ENCODE measurements at places on chromosomes 13 and 19. TPM values are rescaled to one million over a fixed set of nuclear protein-coding genes. Genes with fewer than 3 reads are reported as not detected.

DNA sequence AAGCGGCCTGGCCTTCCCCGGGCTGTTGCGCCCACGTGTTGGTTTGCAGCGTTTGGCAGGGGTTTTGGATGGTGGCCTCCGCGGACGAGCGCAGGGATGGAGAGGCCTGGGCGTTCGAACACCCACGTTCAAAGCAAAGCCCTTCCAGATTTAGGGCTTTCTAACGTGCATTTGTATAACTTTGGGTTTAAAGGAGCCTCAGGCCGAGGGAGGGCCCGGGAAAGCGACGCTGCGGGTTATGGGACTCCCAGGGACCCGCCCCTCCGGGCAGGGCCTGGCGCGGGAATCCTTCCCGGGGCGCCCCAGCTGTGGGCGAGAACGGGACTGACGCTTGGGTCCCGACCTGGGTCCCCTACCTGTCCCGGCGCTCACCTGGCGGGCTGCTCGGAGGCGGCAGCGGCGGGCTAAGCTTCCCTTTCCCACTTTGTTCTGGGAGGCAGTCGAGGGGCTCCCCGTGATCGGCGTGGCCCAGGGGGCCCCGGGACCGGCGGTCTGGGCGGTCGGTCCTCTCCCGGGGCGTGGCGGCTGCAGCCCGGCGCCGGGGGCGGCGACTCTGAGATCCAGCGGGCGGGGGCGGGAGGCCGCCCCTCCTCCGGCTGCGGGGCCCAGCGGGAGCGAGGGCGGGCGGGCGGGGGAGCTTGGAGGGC lies at the start of gene FBXO17:
TSS of gene FBXO17 (minus strand) at position 529 of the 647 bp plus-strand sequence. CDS start 25,423 bp downstream, outside the sequence.
- DNase-seq = peak; percentile 34

- DNase-seq = peak; percentile 30
Measured at GRCh38 chr19:1394252-1395193, 6.8 kb downstream of the GAMT start.

GRCh38 chr13:113002206-113002912 lies 33.3 kb downstream of the MCF2L start:
- DNase-seq = no peak

The LRFN3 gene
- 0.79 TPM for total RNA-seq

The SBSN gene
- total RNA-seq = 9.5 TPM

DNA sequence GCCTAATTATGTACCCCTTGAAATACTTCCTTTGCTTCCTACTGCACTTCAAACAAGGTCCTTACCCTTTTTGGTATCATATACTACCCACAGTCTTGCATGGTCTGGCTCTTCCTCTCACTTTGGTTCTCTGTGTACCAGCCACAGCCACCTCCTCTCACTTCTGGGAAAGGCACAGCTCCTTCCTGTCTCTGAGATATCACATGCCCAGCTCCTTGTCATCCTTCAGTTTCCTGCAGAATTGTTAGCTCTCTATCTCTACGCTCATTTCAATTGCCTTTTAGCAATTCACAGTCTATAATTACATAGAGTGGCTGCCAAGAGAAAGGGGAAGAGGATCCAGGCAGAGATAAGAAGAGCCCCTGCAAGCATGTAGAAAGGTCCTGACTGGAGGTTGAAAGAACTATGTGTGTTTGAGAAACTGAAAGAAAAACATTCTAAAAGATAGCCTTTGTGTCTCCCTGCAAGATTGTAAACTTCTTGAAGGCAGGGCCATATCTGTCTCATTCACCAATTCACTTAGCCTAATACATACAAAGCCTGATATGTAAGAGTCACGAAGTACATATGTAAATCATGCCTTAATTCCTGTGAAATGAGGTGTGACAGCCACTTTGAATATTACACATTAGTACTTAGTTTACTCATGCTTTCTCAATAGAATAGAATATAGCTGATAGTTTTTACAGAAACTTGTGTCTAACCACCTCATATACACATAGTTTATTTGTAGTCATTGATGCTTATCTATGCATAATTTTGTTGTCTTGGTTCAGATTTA lies 933.1 kb downstream of the DIAPH3 start:
- DNase-seq = no peak

GRCh38 chr19:18809149-18809868 lies 18.2 kb upstream of the COMP start:
- DNase-seq = peak; percentile 45

GRCh38 chr19:18612772-18613588 lies at the start of gene TMEM59L:
Gene TMEM59L (plus strand): TSS chr19:18612870. CDS start chr19:18612959, 89 bp downstream.
- no peak for DNase-seq

The SMIM44 gene
- not detected for total RNA-seq
